ENCODE measurements at places on chromosomes 12 and 14.

DNA sequence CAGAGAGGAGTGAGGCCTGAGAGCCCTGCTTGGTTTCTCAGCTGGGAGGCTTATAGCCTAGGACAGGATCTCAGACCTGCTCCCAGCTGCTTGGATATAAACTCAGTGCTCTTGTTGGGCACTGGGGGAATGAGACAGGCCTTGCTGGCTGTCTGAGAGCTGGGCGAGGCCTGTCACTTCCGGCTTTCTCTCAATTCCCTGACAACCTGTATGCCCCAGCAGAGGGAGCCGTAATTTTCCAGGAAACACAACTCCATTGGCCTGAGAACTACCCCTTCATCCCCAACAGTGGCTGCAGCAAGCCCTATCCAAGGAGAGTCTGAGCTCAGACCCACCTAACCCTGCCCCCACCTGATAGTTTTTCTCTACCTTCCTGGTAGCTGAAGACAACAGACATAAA lies 258.3 kb upstream of the STXBP6 start:
- no peak for DNase-seq

GRCh38 chr12:2765052-2765451 lies 29.7 kb upstream of the FKBP4 start:
- no peak for DNase-seq

- DNase-seq: no peak
Measured at GRCh38 chr12:99068993-99069747, 424.1 kb downstream of the APAF1 start.

DNA sequence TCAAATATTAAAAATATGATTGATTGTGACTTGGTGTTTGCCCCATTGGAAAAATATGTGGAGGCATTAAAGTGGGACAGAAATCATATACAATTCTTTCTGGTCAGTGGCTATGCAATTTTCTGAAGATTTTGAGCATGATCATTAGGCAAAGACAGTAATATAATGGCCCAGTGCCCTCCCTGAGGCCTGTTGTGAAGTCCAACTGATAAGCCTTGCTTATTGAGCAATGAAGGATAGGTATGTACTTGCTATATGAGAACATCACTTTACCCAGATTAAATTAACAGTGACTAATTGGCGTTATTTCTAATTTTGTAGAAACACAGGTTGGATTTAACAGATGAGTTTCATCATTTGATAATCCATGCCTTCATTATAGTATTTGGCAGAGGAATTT lies 57.1 kb downstream of the NKX2-1 start:
- no peak for DNase-seq

- no peak for DNase-seq
Measured at GRCh38 chr12:109346920-109347319, 780 bp upstream of the MYO1H start.

GRCh38 chr12:42118136-42118879 lies 26.4 kb downstream of the GXYLT1 start:
- no peak for DNase-seq

- DNase-seq: no peak
Measured at GRCh38 chr12:89775063-89775985, 66.7 kb upstream of the ATP2B1 start.

- DNase-seq: no peak
Measured at GRCh38 chr12:113202300-113203075, 17.0 kb downstream of the RITA1 start.

GRCh38 chr12:27979145-27979544 lies 6.6 kb upstream of the PTHLH start:
- no peak for DNase-seq

DNA sequence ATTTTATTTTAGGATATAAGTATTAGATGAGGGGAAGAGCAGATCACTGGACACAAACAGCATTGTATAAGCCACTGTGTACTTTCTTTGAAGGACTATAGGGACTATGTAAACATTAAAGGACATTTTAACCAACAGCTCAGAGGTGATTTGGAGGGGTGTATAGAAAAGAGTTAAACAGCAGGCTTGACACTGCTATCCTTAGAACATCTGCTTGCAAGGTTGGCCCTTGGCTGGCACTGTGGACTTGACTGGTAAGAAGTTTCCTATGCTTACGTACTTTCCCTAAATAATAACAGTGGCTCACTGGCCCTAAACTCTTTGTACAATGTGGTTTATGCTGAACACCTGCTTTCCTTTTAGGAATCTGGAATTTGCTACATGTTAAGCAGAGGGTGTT lies 28.7 kb downstream of the ZFYVE26 start:
- no peak for DNase-seq

GRCh38 chr12:25156061-25156460 lies 38.9 kb downstream of the DNAI7 start:
- peak; percentile 34 for DNase-seq

GRCh38 chr14:20809917-20810316 lies 7.3 kb upstream of the RNASE1 start:
- DNase-seq: no peak

GRCh38 chr12:61272441-61272840 lies 987.8 kb upstream of the USP15 start:
- no peak for DNase-seq

DNA sequence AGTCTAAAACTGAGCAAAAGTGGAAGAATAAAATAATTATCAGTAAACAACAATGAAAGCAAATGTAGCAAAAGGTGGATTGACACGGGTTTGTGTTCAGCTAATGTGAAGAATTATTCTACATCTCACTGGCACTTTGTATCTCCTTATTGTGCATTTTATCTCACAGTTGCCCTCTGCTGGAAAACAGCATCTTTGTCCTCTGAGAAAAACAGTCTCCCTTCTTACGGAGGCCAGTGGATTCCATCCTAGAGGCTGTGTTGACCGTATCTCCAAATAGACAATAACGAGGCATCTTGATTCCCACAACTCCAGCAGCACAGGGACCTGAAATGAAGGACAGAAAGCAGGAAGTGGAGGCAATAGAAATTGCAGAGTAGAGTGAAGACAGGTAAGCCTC lies 51.3 kb upstream of the PLBD1 start:
- peak; percentile 8 for DNase-seq

DNA sequence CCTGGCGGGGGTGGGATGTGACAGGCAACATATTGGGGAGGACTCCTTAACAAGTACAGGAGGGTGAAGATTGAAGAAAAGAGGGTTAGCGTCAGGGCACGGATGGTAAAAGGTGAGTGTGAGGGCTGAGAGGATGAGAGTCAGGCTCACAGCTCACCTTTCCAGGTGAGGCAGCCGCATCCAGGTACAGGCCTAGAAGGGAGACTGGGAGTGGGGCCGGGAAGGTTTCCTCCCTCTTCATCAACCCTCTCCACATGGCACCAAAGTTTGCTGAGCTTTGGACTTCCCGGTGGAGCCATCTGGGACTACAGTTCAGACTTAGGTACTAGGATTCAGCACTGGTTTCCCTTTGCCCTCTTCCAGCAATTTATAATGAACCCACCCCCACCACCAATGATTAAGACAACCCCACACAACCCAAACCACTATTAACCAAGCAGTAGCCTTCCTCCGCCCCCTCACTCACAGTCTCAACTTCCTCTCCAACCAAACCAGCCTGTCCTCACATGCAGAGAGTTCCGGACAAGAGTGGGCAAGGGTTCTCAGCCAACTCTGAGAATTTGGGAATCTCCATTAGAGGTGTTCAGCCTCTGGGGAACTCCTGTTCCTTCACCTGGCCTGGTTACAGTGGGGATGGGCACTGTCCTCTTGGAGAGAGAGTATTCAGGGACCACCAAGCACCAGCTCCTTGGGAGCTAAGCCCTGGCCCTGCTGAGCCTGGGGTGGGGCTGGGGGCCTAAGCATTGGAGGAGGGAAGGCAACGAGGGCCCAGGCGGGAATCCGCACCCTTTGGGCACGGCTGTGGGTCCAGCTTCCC lies 2.4 kb upstream of the HOXC4 start:
- peak; percentile 14 for DNase-seq

GRCh38 chr12:93100610-93101009 lies 171.5 kb upstream of the EEA1 start:
- no peak for DNase-seq

DNA sequence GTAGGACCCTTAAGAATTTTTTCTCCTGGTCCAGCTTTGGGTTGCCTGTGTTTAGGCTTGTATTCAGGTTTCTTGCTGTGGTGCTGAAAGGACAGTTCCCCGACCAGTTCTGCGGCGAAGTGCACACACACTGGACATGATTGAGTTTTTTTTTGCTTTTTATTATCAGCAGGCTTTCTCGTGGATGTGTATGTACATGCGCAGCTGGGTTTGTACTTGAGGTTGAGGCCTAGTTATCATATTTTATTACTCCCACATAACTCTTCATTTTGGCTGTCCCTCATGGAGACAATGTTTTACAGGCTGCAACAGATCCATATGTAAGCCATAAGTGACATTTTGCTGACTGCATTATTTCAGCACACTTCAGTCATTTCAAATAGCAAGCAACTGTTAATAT lies 2.5 kb downstream of the SCN8A start:
- peak; percentile 18 for DNase-seq

DNA sequence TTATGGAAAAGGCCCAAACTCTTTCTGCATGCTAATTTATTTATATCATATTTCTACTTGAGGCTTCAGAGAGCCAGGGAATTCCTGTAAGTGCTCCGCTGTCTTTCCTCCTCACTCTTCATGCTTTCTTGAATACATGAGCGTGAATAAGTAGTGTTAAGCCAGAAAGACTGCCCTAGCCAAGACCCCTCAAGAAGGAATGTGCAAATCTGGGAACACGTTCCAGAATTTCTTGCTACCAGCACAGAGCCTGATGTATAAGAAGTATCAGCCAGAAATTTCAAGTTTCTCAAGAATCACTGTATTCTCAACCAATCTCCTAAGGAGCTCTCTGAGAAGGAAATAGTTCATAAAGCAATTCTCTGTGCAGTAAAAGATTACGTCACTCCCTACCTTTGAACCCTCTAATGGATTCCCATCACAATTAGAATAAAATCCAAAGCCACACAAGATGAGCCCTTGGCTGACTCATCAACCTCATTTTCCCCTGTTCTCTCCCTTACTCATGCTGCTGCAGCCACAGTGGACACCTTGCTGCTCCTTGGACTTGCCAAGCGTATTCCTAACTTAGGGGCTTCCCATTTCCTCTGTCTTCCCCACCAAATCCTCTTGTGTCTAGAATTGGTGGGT lies 6.9 kb upstream of the TSPAN8 start:
- DNase-seq: no peak

- no peak for DNase-seq
Measured at GRCh38 chr14:80805136-80805535, 136.4 kb downstream of the CEP128 start.

Measured in suppressor macrophage treated with lipopolysaccharide for 4 hours (primary cell).